ENCODE measurements at places on chromosomes 2 and 18.

GRCh38 chr18:22342625-22343024, 75.1 kb downstream of the CTAGE1 start:
- DNase-seq = peak; percentile 40

DNA sequence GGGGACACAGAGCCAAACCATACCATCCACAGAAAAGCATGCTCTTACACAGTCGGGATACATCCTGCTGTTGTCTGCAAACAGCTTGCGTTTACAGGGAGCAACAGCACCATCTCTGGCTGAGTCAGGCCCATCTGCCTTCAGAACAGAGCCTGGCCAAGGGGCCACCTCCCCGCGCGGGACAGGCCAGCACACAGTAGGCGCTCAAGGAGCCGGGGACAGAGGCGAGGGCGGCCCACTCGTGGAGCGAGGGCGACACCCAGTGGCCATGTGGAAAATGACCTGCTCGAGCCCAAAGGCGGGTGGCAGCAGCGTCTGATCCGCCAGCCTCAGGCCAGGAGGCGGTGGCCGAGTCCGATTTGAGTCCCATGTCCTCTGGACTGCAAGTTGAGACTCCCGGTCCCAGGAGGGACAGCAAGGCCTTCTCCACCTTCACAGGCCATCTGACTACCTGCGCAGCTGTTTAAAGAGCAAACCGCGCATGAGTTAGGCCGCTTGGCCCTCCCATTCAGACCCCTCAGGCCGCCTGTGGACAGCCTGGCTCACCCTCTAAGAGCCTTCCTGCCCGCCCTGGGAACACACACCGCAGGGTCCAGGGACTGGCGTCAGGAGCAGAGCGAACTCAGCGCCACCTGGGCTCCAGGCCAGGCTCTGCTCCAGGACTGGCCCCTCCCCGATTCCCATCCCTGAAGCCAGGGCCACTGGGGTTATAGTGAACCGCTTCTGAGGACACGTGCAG, 38.3 kb downstream of the TTC32 start:
- DNase-seq = peak; percentile 71

GRCh38 chr2:176650104-176650837, 381.0 kb downstream of the MTX2 start:
- no peak for DNase-seq

- DNase-seq = peak; percentile 18
Observed at GRCh38 chr2:218074031-218074430, 5.0 kb downstream of the RUFY4 start.

DNA sequence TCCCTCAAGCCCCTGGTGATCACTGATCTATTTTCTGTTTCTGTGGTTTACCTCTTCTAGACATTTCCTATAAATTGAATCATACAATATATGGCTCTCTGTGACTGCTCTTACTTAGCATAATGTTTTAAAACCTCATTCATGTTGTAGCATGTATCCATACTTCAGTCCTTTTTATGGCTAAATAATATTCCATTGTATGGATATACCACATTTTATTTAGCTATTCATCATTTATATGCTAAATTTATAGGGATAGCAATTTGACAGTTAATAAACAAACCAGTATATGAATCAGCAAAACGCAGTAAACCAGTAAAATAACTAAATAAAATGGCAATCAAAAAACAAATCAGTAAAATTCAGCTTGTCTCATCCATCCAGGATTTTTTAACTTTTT, 286.1 kb upstream of the HNRNPA3 start:
- DNase-seq = no peak

- no peak for DNase-seq
Observed at GRCh38 chr2:195595825-195596224, 61.2 kb upstream of the SLC39A10 start.

- DNase-seq = no peak
Observed at GRCh38 chr2:151277067-151277466, 12.4 kb downstream of the NMI start.

DNA sequence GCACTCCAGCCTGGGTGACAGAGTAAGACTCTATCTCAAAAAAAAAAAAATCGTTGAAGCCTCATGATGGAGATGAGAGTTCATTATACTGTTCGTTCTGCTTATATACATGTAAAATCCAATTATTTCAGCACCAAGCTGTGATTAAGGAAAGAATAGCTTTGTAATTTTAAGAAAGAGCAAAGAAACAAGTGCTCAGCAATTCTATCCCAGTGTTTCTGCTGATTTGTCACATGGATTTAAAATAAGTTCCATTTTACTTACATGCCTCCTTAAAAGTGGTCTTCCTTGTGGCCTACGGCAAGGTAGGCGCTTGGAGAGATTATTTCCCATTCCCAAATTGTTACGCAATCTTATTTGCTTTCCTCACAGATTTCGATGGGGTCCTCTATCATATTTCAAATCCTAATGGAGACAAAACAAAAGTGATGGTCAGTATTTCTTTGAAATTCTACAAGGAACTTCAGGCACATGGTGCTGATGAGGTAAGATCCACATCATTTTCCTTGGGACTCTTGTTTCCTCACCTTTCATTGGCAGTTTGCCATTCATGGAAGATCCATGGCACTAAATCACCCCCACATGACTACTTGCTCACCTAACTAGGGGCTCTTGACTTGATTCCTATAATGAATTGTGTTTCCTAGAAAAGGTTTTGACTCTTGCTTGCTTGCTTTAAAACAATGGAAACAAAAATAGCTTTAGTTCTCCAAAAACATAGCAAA, 11.5 kb downstream of the ARPC2 start:
- DNase-seq = no peak

GRCh38 chr2:192000196-192000980, 153.5 kb upstream of the CAVIN2 start:
- no peak for DNase-seq

DNA sequence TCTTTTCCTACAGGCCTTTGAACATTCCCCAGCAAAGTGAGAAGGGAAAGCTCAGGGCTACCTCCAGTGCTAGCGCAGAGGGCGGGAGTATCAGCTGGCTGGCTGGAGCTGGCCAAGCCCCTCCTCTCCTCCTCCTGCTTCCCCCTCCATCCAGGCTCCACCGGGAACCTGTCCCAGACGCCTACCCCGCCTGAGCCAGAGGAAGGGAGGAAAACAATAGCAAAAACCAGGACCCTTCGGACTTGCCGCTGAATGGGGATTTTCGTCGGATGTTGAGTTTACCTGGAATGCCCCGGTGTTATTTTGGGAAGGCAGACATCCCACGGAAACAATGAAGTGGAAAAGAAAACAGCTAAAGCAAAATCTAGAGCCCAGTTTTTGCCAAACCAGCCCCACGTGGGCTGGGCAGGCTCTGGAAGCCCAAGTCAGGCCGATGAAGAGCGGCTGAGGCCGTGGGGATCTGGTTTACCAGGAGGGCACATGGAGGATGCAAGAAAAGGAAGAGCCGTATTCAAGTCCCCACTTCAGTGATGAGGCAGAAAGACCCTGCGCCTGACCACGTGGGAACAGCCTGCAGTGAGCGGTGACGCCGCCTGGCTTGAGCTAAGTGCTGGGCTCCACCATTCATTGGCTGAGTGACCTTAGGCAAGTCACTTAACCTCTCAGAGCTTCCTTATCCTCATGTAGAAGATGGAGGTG, 100.4 kb upstream of the LCLAT1 start:
- DNase-seq = no peak

- no peak for DNase-seq
Observed at GRCh38 chr18:28398471-28398870, 221.5 kb upstream of the CDH2 start.

GRCh38 chr2:144517866-144518747, 1.8 kb downstream of the ZEB2 start:
- DNase-seq = no peak

GRCh38 chr2:11200651-11201050, 45.4 kb downstream of the SLC66A3 start:
- no peak for DNase-seq

GRCh38 chr18:3440341-3440740, 9.6 kb upstream of the TGIF1 start:
- no peak for DNase-seq

DNA sequence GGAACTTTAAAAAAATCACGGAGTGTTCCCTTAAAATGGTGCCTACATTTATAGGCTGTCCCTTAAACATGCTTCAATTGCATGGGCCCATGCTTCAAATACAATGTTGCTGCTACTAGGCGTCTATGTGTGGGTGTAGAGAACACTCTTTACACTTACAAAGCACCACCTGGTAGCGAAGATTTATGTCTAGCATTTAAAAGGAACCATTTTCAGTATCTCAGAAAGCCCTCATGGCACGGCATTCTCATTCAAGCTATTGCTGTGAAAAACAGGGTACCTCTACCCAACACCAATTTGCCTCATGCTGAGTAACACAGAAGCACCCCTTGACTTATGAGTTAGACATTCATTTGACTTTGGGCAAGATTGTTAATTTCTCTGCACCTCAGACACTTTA, 112.9 kb upstream of the CNTNAP5 start:
- no peak for DNase-seq

- DNase-seq = no peak
Observed at GRCh38 chr2:29946505-29946904, 25.1 kb upstream of the ALK start.

DNA sequence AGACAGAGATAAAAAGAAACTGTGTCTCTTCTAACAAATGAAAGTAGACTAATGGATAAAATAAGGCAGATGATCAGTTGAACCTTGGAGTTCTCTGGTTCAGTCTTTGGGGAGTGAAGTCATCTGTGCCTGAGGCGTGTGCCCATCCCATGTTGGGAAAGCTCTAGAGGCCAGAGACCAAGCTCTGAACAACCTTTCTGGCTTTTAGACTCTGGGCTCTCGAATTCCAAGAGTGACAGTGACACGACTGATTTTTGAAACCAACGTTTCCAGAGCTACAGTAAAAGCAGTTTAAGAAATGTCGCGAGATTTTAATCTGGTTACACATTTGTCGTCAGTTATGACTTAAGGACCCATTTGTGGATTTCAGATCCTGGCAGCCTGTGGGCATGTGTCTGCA, 83.7 kb upstream of the APCDD1 start:
- DNase-seq = no peak

DNA sequence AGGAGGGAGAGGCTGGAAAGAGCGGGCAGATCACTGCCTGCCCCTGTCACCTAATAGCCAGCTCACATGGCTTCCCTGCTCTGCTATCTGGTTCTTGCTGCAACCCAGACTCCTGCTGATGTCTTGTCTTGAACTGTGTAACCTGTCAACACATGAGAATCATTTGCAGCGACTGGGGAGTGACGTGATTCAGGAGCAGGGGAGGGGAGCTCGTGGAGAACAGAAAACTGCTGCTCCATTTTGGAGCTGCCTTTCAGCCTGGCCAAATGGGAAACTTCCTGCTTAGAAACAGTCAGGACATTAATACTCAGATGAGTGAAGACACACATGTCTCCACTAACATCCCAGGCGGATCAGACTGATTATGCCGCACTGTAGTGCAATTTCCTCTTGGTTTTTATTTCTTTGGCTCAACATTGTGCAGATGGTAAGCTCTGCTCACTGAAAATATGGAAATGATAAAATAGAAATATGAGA, 38.1 kb downstream of the RPL37A start:
- no peak for DNase-seq

DNA sequence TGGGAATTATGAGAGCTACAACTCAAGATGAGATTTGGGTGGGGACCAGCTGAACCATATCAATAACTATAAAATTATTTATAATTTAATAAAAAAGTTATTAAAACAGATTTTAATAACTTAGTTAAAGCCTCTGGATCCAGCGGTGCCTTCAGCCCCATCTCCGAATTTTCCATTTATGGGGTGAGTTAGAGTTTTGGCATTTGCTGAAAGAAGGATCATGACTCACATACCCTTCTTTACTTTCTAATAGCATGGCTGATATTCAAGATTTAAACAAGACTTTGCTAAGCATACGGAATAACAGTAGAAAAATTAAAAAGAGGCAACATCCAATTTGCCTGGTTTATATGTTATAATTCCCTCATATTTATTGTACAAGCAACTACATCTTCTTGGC, 94.5 kb downstream of the RDH14 start:
- DNase-seq = no peak

- DNase-seq = no peak
Observed at GRCh38 chr2:41941831-41942230, 106.0 kb upstream of the PKDCC start.

- peak; percentile 64 for DNase-seq
Observed at GRCh38 chr2:200373973-200374416, 67.5 kb downstream of the SPATS2L start.

DNA sequence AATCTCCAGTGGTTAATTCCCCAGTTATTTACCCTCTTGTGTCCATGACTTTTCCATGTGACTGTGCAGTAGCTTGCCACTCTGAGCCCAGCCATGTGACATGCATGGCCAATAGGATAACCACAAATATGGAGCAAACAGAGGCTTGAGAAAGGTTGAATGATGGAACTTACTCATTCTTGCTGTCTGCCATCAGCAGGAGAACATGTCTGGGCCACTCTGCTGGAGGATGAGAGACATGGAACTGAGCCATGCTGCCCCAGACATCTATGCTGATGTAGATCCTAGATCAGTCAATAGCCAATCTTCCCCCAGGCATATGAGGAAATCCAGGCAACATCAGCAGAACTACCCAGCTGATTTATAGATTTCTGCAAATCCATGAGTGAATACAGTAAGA, 992.3 kb upstream of the FANCL start:
- no peak for DNase-seq

- no peak for DNase-seq
Observed at GRCh38 chr2:29117636-29118303, 2.6 kb downstream of the CLIP4 start.

DNA sequence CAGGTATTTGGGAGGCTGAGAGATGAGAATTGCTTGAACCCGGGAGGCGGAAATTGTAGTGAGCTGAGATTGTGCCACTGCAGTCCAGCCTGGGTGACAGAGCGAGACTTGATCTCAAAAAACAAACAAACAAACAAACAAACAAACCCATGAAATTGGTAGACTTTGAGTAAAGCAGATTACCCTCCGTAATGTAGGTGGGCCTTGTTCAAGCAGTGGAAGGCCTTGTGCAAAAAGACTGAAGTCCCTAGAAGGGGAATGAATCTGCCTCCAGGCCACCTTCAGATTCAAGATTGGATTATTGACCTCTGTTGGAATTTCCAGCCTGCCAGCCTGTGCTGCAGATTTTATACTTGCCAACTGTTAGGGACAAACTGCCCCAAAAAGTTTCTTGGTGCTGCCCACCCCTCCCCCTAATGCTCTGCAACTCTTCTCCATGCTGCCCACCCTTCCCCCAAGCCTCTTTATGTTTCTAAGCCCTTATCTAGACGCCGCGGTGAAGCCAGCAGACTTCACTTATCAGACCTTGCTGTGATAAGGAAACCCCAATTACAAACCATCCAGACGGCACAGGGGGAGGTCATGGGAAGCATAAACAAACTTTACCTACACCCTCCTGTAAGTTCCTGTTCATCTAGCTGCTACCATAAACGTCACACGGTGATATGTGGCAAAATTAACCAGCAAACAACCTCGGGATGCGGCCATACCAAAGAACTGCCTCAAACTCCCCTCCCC, 17.0 kb downstream of the CYP27A1 start:
- no peak for DNase-seq

- peak; percentile 3 for DNase-seq
Observed at GRCh38 chr2:205776139-205776538, 93.8 kb downstream of the NRP2 start.
